Mesothelial cell of epicardium (in vitro differentiated cells): ENCODE measurements at places on chromosomes 11 and 22.
A peak's percentile ranks its signal among the peaks of the same experiment; 100 is the strongest.

DNA sequence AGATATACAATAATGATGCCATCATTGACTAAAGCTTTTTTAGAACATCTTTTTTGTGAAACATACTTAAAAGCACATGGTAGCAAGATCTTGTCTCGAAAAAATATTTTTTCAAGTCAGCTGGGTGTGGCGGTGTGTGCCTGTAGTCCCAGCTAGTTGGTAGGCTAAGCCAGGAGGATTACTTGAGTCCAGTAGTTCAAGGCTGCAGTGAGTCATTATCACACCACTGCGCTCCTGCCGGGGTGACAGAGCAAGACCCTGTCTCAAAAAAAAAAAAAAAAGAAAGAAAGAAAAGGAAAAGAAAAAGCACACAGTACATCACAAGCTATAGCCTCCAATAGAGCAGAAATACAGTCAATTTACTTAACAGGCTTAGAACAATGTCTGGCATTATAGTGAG, 37.0 kb downstream of the ENTHD1 start:
- DNase-seq, result no peak

GRCh38 chr11:17638311-17638710, 81.1 kb upstream of the MYOD1 start:
- no peak for DNase-seq

DNA sequence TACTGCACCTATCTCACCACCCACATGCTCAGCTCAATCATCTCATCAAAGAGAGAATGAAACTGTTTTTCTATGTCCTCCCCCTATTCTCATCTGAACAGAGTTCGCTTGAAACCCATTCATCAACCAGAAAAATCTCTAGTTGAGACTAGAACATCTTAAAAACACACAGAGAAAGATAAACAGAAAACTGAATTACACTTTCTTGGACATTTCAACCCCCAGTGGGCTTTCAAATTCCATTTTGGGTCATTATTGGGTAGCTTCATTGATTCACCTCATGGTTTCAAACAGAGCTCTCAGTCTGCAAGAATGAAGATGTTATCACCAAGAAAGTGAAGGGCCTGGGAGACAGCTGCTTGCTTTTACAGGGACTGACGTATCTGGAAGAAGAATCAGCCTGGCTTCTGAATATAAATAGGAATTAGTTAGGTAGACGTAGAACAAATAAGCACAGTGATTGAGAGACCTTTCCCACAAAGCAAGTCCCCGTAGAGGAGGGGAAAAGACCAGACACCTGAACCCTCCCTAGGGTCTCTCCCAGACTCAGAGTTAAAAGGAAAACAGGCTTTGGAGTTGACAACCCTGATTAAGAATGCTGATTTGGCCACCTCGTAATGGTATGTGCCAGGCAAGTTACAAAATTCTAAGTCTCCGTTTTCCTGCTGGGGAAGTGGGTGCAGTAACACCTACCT, 155.7 kb downstream of the BBOX1 start:
- no peak for DNase-seq

DNA sequence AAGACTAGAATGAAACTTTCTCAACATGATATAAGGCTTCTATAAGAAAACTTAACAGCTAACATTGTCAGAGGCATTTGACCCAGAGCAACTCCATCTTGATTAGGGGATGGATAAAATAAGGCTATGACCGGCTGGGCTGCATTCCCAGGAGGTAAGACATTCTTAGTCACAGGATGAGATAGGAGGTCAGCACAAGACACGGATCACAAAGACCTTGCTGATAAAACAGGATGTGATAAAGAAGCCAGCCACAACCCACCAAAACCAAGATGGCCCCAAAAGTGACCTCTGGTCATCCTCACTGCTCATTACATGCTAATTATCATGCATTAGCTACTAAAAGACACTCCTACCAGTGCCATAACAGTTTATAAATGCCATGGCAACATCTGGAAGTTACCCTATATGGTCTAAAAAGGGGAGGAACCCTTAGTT, 135.2 kb downstream of the TTC28 start:
- no peak for DNase-seq

DNA sequence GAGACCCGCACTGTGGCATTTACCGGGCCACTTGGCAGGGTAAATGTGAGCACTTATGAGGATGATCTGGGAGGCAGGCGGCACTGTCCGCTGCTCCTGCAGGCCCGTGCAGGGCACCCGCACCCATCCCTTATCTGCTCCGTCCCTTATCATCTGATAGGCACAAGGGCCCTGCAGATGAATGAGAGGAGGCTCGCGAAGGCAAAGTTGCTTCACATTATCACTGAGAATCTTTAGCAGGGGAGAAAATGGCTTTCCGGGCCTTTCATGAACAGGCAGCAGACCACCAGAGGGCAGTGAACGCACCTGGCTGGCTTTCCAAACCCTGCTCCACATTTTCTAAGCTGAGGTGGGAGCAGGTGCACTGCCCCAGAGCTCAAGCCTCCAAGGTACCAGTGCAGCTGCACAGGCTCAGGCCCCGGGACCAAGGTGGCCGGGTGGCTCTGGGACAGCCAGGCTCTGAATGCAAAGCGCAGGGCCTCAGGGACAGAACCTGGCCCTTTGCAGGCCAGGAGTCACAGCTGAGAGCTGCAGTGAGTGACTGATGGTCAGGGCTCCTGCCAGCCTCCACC, 165.6 kb downstream of the SHANK2 start:
- peak; percentile 58 for DNase-seq

- DNase-seq, result no peak
Observed at GRCh38 chr11:113647108-113647507, 59.0 kb downstream of the TMPRSS5 start.

- no peak for DNase-seq
Observed at GRCh38 chr22:38700270-38700788, 414 bp downstream of the JOSD1 start.

DNA sequence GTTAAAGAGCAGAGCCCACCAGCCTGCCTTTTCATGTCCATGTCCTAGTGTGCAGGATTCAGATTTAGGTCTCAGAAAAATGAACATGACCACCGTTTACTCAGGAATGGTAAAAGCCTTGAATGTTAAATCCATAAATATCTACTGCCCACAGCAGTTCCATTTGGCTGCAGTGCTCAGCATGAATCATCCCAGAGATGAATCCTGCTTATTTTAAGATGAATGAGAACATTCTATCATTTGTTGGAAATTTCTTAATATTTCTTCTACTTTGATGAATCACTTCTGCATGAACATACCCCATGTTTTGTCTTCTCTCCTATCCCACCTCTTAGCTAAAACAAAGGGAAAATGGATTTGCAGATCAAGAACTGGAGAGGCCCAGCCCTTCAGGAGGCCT, 47.5 kb upstream of the AQP11 start:
- DNase-seq, result no peak

- peak; percentile 86 for DNase-seq
Observed at GRCh38 chr11:118634431-118635236, 27.2 kb downstream of the PHLDB1 start.

GRCh38 chr11:91790346-91791170, 434.1 kb upstream of the FAT3 start:
- no peak for DNase-seq

- no peak for DNase-seq
Observed at GRCh38 chr11:111336582-111337256, 38.4 kb downstream of the POU2AF3 start.
